ENCODE measurements at places on chromosomes 13 and 19. TPM values are rescaled to one million over a fixed set of nuclear protein-coding genes. Genes with fewer than 3 reads are reported as not detected.

SIGLEC8 gene
- total RNA-seq = not detected

LAIR1 gene
- 92.8 TPM for total RNA-seq

RFPL4AL1 gene
- total RNA-seq = not detected

ZNF181 gene
- 4.1 TPM for total RNA-seq

DNA sequence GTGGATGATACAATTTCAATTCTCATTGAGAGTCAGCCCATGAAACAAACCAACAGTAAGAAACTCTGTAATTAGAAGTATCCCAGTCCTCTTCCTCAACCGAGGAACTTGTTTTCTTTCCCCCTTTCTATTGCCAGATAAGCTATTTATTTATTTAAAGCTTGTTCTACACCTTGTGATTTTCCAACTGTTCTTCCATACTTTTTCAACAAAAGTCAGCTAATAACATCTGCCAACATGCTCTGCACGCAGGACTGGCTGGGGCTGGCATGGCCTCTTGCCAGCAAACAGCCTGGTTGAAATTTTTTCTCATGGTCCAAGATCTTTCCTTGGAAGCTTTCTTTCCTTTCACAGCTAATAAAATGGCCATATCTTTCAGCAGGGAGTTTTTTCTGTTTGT is 2.9 kb upstream of the IRS2 start:
- no peak for DNase-seq

LENG9 gene
- 5.6 TPM for total RNA-seq

GRCh38 chr19:21402303-21402985 is 5.5 kb downstream of the ZNF493 start:
- no peak for DNase-seq

DNA sequence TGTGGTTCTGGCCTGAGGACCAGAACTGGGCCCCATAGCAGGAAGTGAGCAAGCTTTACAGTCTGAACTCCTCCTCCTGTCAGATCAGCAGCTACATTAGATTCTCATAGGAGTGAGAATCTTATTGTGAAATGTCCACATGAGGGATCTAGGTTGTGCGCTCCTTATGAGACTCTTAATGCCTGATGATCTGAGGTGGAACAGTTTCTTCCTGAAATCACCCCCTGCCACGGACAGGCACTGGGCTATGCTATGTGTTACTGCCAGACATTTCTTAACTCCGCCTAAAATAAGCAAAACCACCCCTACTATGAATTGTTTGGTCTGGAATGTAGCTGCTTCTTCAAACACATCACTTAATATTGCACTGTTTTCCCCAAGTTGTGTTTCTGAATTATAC is 4.6 kb downstream of the FBXL3 start:
- DNase-seq = no peak

GRCh38 chr19:30017172-30017571 is 75.1 kb downstream of the URI1 start:
- no peak for DNase-seq

ARHGAP35 gene
- 23.9 TPM for total RNA-seq

DNA sequence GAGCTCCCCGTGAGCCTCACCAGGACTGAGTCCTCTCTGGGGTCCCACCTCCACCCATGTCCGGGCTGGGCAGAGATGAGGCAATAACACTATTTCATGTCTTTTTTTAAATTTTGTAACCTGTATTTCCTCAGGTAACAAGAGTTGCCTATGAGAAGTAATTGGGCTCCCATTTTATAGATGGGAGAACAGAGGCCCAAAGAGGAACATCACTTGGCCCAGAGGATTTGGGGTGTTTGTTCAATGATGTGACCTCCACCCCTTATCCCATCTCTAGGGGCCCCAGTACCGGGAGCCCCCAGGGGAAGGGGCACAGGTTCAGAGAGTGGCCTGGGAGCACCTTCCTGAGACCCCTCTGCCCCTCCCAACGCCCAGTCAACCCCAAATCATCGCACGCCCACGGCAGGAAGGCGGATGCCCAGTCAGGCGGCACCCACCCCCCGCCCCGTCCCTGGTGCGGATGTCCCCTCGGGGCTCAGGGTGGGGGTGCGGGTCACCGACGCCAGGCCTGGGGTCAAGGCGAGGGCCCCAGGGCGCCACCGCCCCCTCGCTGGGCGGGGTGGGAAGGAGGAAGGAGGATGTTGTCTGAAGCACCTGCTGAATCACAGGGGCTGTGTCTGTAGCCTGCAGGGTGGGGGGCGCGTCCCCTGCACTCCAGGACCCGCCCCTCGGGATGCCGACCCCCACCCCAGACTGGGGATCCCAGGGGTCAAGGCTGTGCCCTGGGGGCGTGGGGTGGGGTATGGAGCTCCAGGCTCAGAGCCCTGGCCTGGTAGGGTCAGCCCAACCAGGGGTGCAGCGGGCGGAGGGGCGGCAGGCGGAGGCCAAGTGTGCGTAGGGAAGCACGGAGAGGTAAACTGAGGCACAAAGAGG is 9.0 kb upstream of the CIRBP start:
- peak; percentile 69 for DNase-seq

GRCh38 chr19:4186087-4186993 is 3.9 kb downstream of the ANKRD24 start:
- DNase-seq = peak; percentile 90

DNA sequence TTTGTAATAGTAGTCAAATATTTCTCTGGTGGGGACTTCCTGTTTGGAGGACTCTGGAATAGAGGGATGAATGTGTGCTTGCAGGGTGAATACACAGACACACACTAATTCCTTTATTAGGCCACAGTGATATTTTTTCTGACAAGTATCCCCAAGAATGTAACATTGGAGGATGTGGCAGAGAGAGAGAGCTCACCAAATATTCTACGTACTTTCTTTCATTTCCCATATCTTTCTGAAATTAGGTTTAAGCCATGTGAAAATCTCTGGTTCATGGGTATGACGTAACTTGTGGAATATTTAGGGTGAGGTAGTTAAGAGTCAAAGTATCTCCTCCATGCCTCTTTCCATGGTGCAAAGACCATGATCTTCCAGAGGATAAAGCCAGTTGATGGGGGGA is 463.4 kb downstream of the DIAPH3 start:
- DNase-seq = no peak

DNA sequence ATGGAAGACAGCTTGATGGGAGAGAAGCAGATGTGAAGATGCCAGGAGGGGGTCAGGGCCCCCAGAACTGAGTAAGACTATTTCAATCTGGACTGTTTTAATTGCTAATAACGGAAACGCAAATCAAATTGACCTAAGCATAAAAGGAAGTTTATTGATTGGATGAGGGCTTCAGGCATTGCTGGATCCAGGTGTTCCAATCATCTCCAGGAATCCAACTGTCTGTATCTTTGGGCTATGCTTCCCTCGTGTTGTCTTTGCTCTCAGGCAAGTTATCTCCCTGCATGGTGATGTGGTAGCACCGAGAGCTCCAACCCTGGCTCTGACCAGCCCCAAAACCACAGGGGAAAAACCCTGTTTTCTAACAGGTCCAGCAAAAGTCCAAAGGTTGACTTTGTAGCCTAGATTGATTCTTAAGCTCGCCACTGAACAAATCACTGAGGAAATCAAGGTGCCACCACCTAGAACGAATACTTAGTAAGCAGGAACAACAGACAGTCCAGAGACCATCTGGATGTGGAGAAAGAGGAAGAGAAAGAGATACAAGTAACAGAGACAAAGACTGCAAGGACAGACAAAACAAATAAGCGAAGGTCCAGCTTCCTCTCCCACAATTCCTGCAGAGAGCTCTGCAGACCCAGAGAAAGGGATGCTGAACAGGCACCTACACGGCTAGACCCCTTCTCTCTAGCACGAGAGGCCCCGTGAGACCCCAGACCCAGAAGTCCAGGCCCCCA is 1.2 kb upstream of the C19orf81 start:
- DNase-seq = no peak

ATP8B3 gene
- total RNA-seq = 20.2 TPM
